ENCODE measurements at places on chromosomes 4 and X.

DNA sequence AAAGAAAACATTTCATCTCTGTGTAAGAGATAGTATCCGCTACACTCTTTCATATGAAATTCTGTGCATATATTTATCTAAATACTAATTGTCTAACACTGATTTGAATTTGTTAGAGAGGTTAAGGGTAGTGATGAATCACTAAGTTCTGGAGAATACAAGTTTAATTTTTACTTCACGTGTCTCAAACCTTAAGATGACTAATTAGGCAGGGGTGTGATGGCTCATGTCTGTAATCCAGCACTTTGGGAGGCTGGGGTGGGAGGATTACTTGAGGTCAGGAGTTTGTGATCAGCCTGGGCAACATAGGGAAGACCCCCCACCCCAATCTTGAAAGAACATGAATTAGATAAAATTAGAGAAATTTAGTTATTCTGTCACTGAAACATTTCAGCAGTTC, 2241.9 kb downstream of the PCDH7 start:
- H3K36me3 ChIP-seq = no peaks in the 10 kb centered on the region
- no peak overlapping the region for H3K4me3 ChIP-seq
- no peaks in the 10 kb centered on the region for H3K27me3 ChIP-seq
- DNase-seq = no peak
- no peaks in the 10 kb centered on the region for H3K4me1 ChIP-seq

DNA sequence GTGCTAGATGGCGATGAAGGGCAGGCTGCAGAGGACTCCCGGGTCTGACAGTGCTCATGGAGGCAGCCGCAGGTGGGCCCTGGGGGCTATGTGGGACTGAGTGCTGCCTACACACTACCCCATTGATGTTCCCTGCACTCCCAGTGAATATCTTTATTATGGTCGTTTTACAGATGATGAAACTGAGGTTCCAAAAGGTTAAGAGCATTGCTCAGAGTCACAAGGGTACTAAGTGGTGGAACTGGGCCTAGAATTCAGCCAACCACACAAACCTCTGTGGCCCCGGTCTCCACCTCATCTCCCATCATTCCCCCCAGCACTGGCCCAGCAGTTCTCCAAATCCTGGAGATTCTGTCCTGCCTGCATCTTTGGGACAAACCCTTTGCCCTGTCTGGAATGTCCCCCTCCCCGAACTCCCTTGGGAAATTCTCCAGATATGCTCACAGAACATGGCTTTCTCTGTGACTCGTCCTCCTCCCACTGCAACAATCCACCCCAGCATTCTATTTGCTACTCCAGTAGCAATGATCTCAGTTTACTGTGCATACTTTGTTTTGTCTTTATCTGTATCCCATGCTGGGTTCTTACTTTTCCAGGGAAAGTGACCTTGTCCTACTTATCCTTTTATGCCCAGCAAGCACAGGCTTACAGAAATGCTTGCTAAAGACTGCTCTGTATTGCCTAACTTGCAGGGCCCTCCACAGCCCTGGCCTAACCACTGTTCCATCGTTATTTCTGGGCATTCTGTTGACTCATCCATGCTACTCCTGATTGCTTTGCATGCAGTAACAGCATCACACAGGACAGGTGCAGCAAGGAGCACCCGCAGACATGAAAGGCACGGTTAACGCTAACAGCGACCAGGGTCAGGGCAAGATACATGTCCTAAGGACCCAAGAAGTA, 14.0 kb downstream of the PNMA6F start:
- H3K36me3 ChIP-seq = no peaks in the 10 kb centered on the region
- H3K4me1 ChIP-seq = no peaks in the 10 kb centered on the region
- no peak overlapping the region for H3K27ac ChIP-seq
- no peak overlapping the region for H3K4me3 ChIP-seq

- H3K36me3 ChIP-seq = no peaks in the 10 kb centered on the region
- H3K4me3 ChIP-seq = no peak overlapping the region
- no peak overlapping the region for H3K27ac ChIP-seq
- DNase-seq = no peak
- H3K4me1 ChIP-seq = no peaks in the 10 kb centered on the region
Observed at GRCh38 chr4:92163348-92163747, 140.4 kb upstream of the GRID2 start.

- H3K36me3 ChIP-seq = no peaks in the 10 kb centered on the region
- no peak for DNase-seq
- no peaks in the 10 kb centered on the region for H3K4me1 ChIP-seq
- H3K27ac ChIP-seq = no peak overlapping the region
Observed at GRCh38 chrX:9127986-9128385, 94.1 kb upstream of the FAM9B start.

DNA sequence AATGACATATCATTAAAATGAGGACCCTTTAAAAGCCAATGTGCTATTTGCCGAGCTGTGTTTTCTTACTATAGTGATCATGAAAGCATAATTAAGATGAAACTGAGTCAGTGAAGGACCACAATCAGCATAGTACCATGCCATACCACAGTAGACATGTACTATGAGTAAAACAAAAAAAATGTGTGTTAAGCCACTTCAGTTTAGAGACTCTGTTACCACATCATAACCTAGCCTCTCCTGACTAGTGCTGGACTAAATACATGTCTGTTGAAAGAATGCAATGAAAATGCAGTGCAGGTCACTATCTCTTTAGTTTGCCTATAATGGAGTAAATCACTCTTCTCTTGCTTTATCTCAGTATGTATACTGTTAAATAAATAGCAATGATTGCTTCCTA, 12.3 kb upstream of the DDX53 start:
- H3K4me3 ChIP-seq = no peak overlapping the region
- DNase-seq = no peak
- no peaks in the 10 kb centered on the region for H3K4me1 ChIP-seq
- no peaks in the 10 kb centered on the region for H3K27me3 ChIP-seq
- H3K27ac ChIP-seq = no peak overlapping the region

DNA sequence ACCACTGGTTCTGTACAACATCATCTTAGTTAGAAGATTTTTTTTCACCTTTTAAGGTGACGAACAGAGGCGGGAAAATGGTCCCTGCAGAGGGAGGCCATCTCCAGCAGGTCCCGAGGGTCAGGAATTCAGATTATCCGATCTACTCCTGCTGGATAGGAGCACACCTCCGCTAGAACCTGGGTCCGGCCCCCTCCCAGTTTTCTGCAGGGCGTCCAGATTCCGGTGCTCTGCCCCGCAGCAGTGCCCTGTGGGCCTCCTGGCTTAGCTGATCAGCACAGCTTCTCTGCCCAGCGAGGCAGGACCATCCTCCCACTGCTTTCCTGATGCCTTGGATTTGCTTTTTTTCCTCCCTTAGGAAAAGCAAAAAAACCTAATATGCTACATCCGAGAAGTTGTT, 2.3 kb downstream of the TBL1X start:
- no peak overlapping the region for H3K27ac ChIP-seq
- H3K4me1 ChIP-seq = peaks cover 22% of the 10 kb centered on the region
- peak overlapping the region; percentile 55 for H3K4me3 ChIP-seq
- no peak for DNase-seq
- no peaks in the 10 kb centered on the region for H3K36me3 ChIP-seq

- H3K4me3 ChIP-seq = no peak overlapping the region
- H3K27ac ChIP-seq = no peak overlapping the region
- H3K36me3 ChIP-seq = peaks cover 4% of the 10 kb centered on the region
- no peaks in the 10 kb centered on the region for H3K4me1 ChIP-seq
- no peak for DNase-seq
- H3K27me3 ChIP-seq = no peaks in the 10 kb centered on the region
Observed at GRCh38 chr4:150323406-150324325, 245.4 kb downstream of the DCLK2 start.

GRCh38 chrX:112197840-112198239, 115.3 kb upstream of the TRPC5 start:
- no peak for DNase-seq
- H3K4me1 ChIP-seq = no peaks in the 10 kb centered on the region
- no peaks in the 10 kb centered on the region for H3K36me3 ChIP-seq
- H3K4me3 ChIP-seq = no peak overlapping the region
- H3K27me3 ChIP-seq = no peaks in the 10 kb centered on the region

- no peaks in the 10 kb centered on the region for H3K27me3 ChIP-seq
- no peaks in the 10 kb centered on the region for H3K4me1 ChIP-seq
- H3K36me3 ChIP-seq = no peaks in the 10 kb centered on the region
Observed at GRCh38 chr4:19227701-19228100, 1024.0 kb upstream of the SLIT2 start.

DNA sequence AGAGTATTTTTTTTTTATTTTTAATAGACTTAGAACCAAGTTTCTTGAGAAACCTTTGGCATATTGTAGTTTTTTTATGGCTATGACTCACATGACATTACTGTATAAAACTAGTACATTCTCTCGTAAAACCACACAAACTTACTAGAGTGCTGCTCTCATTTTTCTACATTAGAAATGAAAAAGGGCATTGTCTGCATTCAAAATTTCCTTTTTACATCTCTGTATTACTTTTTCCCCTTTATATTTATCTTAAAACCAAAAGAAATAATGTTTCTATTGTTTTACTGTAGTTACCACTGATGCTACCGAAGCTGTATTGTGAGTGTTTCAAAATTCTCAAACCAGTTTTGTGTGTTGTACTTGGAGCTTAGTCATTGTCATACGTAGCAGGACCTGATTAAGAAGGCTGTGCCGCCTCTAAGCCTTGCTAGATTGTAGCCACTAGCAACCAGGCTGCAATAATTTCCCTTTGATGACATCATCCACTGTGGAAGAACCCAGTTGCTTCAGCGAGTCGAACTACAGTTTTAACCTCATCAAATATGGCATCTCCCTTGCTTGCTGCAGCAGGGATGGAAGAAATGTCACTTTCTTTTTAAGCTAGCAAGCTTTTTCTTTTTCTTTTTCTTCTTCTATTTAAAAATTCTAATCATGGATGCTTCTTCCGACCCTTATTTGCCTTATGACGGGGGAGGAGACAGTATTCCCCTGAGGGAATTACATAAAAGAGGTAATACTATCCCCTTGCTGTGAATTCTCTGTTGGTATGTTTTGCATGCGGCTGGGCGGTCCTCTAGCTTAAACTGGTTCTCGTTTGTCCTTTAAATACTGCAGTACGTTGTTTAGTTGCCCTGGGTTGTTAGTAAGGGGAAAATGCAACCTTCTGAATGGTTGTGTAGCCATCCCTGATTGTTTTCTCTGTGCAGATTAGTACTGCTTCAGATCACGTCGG, 39.6 kb downstream of the CLCN3 start:
- H3K4me3 ChIP-seq = peak overlapping the region; percentile 5
- H3K27ac ChIP-seq = peak overlapping the region; percentile 76
- peak; percentile 70 for DNase-seq
- no peaks in the 10 kb centered on the region for H3K27me3 ChIP-seq

DNA sequence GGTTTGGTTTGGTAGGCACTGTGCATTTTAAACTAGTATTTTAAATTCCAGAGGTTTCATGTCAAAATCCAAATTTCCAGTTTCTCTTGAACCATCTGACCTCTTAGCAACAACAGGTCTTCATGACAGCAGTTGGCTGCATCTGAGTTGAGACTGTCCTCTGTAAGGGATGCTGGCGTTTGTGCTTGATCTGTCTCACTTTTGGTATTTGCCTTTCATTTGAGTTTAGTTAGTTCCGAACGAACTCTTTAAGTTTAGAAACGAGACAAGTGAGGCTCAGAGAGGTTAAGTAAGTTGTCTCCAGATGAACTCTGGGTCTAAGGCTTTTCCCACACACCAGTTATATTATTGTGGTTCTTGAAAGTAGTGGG, 29.1 kb downstream of the SPARCL1 start:
- DNase-seq = no peak
- H3K27me3 ChIP-seq = no peaks in the 10 kb centered on the region
- H3K27ac ChIP-seq = no peak overlapping the region
- no peak overlapping the region for H3K4me3 ChIP-seq
- no peaks in the 10 kb centered on the region for H3K36me3 ChIP-seq

DNA sequence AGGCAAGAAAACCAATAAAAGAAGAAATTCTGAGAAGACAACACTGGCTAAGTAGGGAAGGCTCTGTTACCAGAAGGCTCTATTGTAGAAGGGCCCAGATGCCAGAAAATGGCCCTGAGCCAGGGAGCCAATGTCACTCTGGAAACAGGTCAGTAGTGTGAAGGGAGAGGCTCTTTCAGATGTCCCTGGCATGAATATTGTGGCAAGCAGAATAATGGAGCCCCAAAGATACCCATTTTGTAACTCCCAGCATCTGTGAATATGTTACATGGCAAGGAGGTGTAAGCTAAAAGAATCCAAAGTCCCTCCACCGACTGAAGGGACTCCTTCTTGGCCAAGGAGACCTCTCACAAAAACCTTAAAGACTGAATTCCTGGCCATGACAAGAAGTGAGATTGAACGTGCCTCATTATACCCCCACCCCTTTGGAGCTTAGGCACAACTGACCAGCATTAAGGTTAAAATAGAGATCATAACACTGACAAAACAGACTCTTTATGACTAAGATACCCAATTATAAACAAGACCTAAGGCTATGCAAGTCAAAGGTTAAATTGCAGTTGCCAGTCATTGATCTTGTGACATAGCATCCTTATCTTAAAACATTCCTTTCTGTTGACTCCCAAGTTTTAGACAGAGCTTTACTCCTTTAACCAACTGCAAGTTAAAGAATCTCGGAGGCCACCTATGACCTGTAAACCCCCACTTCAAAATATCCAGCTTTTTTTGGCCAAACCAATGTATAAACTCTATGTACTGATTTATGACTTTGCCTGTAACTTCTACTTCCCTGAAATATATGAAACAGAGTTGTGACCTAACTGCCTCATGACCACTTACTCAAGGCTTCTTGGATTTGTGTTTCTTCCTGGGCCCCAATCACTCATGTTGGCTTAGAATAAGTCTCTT, 42.2 kb upstream of the SMIM10 start:
- H3K4me3 ChIP-seq = no peak overlapping the region
- no peak for DNase-seq
- H3K27me3 ChIP-seq = no peaks in the 10 kb centered on the region

All from CD8-positive, alpha-beta memory T cell (primary cell).